Neural progenitor cell (in vitro differentiated cells): ENCODE measurements at places on chromosomes 4 and X.

GRCh38 chr4:12071316-12071715 lies 642.6 kb upstream of the HS3ST1 start:
- DNase-seq = no peak

DNA sequence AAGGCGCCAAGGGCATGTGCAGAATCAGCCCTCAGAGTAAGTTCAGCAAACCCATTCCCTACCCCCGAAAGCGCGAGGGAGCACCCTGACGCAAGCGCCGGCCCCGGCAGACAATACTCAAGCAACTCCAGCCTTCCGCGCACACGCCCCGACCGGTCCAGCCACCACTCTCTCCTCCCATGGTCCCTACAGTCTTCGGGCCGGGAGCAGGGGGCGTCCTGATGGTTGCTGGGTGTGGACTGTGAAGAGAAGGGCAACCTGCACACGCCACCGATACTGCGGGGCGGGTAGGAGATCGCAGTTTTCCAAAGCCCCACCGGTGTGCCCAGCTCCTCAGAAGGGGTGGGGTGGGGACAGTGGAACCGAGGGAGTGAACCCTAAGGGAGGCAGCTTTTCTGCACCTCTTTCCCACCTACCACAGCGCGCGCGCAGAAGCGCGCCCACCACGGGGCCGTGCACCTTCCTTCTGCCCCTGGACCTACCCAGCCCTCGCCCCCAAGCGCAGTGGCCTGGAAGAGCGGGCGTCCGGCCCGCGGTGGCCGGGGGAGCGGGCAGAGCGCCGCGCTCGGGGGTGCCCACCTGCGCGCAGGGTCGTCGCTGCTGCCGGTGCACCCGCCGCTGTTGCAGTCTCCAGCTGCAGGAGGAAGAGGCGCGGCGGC lies 650.2 kb upstream of the DIPK2B start:
- DNase-seq = peak; percentile 63

DNA sequence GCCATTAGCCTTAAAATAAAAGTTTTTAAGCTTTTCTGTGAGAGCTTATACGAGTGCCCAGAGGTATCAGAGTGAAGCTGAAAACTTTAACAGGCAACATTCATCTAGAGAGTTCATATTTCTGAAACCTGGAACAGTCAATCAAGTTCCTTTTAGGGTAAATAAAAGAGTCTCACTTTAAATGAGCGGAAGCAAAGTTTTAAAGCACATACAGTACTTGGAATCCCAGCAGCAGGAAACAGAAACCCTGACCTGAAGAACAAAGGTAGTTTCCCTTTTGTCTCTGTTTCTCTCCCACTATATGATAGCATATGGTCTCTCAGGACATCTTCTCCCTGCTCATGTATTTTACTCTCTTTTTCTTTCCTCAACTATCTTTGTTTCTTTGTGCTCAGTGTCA lies 153.0 kb downstream of the ASB9 start:
- no peak for DNase-seq

- peak; percentile 28 for DNase-seq
These were observed 431.8 kb downstream of the KCTD8 start for GRCh38 chr4:44016570-44017421.

- peak; percentile 80 for DNase-seq
These were observed 8.8 kb downstream of the GPRASP1 start for GRCh38 chrX:102659790-102660757.

DNA sequence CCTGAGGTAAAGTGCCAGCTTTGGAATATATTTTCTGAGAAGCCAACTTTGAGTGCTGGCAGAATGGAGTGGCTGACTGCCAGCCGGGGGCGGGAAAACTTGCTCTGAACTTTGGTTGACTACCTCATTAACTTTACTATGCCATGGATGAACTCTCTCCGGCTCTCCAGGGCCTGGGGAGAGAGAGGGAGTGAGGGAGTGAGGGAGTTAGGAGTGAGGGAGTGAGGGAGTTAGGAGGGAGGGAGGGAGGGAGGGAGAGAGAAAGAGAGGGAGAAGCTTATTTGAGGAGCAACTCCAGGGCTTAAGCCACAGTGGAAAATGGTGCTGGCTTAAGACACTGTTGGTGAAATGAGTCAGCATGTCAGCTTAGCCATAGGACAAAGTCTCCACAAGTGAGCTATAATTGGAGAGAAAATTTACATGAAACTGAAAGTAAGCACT lies 280.9 kb upstream of the RPS6KA3 start:
- DNase-seq = no peak

DNA sequence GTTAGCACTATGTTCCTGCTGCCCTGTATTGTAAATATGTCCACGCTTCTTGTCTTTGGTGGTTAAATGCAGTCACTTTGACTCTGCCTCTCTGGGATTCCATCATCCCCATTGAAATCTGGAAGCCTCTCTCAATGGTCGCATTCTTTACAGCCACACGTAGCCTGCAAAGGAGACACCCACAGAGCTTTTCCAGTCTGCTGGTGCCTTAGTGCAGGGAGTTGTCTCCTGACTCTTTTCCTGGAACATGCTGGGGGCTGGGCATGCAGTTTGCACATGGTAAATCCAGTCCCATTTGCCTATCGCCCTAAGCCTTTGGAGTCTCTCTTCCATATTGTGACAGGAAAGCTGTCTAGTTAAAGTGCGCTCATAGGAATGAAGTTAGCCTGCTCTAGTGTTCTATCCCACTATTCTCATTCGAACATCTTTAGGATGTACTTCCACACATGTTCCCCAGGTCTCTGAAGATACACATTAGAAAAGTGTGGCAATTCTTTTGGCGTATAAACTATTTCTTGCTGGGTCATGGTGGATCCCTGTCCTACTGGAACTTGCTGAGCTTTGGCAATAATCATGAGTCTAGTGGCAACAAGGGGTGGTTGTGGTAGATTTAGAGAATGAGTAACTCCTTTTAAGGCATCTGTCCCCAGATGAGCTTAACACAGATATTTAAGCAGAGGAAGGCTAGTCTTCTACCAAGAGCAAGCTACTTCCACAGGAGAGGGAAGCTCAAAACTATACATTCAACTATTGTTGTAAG lies 33.7 kb downstream of the COQ2 start:
- peak; percentile 52 for DNase-seq

GRCh38 chrX:13051529-13052172 lies 7.2 kb upstream of the FAM9C start:
- no peak for DNase-seq

DNA sequence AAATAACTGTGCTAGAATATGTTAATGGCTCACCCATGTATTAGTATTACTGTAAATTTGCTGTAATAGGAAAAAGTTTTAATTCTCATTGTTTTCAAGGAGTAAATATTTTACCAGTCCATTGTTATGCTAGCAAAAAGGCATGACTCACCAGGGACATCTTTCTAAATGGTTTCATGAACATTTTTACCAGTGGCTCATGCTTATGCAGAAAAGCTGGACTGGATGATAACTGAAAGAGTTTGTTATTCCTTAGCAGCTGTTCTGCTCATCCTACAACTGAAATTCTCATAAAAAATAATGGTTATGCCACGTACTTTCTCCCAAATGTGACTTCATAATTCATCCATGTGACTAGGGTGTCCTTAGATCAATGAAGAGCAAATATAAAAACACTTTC lies 111.9 kb upstream of the PCDH18 start:
- no peak for DNase-seq

DNA sequence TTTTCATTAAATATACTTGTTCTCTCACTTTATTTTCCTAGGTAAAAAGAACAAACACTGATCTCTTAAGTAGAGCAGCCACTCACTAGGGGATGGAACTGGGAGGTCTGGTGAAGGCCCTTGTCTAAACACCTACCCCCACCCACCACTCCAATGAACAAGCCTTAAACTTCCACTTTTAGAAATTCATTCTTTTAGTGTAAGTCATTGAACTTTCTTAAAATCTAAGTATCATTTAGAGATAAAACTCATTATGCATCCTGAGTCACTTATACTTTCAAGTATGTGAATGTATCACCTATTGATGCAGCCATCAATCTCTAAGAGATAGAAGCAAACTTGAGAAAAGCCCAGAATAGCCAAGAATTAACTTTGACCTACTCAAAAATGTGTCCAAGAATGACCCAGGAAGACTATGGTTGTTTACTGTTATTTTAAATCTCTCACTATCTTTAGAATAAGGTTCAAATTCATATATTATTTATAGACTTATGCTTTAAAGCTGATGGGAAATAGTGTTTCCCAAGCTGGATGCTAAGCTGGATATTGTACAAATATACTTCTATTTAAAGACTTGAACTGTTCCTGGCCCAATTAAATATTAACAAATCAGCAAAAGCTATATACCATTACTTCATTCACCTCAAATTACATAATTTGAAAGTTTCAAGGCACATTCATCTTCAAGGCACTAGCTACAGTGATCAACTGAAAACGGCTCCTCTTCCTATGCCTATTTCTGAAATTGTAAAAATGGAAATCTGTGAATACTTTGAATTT lies 49.5 kb downstream of the CAMK2D start:
- DNase-seq = no peak

GRCh38 chr4:17182888-17183287 lies 284.4 kb upstream of the LDB2 start:
- DNase-seq = no peak
